ENCODE measurements at places on chromosomes 6 and 20.

DNA sequence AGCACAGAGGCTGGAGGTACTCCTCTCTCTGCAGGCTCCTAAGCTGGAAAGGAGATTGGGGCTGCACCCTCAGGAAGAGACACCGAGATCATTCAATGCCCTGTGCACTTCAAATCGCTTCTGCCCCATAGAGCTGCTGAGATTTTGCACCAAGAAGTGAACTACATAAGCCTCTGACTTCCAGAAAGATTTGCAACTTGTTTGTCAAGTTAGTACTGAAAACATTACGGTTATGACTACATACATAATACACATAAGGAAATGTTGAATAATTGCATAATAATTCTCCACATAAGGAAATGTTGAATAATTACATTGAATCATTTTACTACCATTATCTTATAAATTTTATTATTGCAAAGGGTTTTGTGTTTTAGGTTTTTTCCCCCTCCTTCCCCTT is 120.3 kb upstream of the SASH1 start:
- DNase-seq: no peak

DNA sequence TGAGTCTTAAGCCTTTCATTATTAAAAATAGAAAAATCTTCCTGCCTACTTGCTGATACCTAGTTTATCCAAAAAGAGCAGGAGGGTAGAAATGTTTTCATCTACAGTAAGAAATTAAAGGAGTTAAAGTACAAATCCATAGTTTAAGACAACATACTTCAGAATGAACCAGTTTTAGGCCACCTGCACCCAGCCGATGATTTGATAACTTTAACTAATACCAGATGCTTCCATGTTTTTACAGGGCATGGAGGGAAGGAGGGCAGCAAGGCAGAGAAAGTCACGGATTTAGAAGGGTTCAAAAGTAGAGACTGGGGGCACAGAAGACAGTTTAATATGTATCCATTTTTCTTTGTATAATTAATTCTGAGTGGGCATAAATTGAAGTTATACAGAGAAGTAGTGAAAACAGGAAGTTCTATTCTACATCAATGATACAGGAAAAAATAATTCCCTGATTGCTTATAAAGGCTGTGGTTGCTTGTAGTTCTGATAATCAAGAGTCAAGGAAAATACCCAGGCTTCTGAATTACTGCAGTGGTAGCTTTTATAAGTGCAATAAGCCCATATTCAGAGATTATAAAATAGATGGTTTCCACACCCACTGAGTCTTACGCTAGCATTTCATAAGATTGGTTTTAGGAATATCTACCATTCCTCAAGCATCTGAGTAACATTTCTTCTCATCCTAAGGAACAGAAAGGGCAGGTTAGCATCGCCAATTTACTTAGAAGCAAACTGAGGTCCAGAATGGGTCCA is 72.0 kb downstream of the GMDS start:
- DNase-seq: no peak

DNA sequence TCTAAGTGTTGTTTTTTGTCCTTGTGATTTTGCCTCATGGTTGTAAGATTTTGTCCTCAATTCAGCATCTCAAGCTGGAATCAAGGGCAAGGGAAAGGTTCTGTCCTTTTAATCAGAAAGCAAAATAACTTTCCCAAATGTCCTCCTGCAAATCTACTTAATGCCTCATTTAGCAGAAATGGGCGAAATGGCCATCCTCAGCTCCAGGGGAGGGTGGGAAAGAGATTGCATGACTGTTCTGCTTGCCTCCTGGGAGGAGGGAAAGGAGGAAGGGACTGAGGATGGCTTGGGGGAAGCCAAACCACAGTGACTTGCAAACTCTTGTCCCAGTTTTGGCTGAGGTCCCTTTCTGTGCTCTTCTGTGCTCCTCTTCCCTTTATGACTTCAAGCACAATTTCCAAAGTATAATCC is 43.4 kb downstream of the TNFAIP3 start:
- no peak for DNase-seq

DNA sequence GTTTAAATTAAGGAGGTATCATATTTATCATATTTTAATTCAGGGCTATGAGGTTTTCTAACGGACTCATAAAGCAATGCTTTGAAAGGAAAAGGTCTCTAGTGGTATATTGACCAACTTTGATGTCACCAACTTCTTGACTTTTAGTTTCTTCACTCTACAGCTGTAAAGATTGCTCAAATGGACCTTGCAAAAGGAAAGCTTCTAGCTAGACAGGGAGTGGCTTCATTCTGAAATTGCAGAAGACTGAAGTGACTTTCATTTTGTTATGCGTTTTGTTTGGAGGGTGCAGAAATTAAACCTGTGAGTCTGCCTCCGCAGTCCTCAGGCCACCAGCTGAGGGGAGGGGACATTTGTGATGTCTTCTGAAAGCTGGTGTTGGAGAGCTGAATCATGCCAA is 95.7 kb downstream of the SLC24A3 start:
- DNase-seq: no peak

- DNase-seq: no peak
Measured at GRCh38 chr6:116472706-116473105, 11.5 kb downstream of the CALHM6 start.

- DNase-seq: no peak
Measured at GRCh38 chr6:63319939-63320338, at the start of gene LGSN. TSS of gene LGSN (minus strand) at chr6:63319983. CDS start at chr6:63319943, 40 bp downstream.

DNA sequence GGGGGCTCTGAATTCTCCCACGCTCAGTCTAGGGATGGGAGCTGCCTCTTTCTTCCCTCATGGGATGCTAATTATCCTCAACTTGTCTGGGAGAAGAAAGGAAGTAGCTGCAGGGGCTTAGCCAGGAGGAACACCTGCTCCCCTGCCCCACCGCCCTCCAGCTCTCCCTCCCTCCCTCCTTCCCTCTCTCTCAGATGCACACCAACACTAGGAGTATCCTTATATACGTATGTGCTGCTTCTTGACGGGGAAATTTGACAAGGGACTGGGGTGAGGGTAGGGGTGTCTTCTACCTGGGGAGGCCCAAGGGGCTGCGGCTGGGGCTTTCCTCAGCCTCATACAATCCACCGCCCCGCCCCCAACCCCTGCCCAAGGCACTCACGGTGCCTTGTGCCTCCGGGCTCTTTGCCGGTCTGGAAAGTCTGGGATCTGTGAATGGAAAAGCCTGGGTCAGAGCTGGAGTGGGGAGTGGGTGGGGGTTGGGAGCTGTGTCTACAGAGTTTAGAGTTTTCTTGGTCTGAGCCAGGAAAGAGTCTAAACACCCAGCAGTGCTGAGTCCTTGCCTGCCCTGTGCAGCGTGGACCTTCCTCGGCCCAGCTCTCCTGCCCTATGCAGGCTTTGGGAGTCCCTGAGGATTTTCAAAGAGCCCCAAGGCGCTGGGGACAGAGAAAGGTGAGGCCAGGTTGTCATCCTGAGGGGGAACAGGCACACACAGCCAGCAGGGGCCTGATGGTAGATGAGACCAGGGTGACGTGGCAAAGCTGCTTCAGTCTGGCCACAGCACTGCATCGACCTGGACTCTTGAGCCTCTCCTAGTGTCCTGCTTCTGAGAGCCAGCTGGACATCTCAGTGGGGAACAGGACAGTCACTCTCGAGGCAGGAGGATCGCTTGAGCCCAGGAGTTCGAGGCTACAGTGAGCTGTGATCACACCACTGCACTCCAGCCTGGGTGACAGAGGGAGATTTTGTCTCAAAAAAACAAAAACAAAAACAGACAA is 29.3 kb upstream of the EMILIN3 start:
- no peak for DNase-seq

All from CD8-positive, alpha-beta memory T cell (primary cell).